ENCODE measurements at places on chromosomes 12 and 14.

DNA sequence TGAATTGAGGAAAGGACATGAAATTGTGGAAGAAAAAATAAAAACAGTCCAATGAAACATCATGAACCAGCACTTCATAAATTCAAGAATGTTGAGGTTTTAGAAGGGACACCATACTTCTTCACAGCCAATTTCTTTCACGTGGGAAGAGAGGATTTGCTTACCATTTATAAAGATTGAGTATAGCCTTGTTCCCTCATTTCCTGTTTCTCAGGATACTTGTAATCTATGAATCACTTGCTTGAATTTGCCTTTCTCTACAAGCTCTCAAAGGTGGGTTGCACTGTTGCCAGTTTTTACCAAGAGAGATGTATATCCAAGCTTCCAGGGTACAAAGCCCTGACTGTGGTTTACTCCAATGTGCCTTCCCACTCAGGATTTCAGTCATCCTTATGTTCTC, 116.1 kb downstream of the DUSP6 start:
- no peak for DNase-seq

DNA sequence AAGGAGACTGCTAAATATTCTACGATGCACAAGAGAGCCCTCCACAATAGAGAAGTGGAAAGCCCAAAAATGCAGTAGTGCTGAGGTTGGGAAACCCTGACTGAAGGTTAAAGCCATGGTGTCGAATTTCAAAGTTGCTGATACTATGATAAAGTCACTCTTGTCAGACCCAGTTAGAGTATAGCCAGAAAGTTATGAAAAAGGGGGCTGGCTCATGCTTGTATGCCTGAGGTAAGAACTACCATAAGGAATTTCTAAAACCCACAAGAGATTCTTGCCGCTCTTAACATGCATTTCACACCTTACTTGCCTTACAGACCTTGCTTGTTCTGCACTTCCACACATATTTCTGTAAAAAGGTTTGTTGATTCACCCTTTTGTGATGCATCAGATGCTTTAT, 184.6 kb downstream of the SLC6A15 start:
- DNase-seq = no peak

GRCh38 chr14:61889914-61890351, 127.7 kb downstream of the SNAPC1 start:
- peak; percentile 35 for DNase-seq

DNA sequence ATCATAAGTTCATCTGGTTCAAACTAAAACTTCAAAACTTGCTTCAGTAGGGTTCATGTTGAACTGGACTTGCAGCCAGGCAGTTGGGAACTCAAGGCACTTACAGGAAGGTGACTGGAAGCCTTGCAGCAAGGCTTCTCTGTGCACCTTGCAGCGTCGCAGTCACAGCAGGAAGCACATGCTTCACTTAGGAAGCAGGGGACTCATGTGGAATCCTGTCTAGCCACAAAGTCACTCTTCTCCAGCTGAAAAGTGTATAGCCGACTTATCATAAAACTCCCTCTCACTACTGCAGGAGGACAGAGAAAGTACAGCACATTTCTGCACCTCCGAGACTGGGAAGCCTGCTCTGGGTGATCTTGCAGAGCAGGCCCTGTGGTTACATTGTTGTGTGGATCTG, 114.0 kb upstream of the PRB2 start:
- DNase-seq = no peak

GRCh38 chr14:93337143-93337753, 4.4 kb upstream of the BTBD7 start:
- DNase-seq = no peak

DNA sequence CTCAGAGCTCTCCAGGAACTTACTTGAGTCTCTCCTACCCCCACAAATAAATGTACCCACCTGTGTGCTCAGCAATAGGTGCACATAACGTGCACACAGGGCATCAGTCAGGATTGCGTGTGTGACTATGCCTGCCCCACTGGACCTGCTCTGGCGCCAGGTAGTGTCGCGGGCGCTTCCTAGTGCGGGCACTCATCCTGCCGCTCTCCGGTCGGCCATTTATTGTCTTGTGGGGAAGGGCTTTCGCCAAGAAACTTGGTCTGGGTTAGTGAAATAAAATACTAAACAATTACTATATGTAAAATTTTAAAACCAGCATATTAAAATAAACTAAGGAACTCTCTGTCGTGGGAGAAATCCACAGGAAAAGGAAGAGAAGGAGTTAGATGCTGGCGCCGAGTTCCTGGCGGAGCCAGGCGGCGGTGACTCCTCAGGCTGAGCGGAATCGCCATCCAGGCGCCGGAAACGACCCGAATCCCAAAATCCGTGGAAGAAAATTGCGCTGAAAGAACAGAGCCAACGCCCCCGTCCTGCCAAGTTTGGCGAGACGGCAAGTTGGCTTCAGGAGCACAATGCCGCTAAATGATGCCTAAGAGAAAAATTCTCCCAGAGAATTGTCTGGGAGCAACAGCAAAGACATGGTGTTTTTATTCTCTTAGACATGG, 7.9 kb upstream of the HOXC13 start:
- no peak for DNase-seq

DNA sequence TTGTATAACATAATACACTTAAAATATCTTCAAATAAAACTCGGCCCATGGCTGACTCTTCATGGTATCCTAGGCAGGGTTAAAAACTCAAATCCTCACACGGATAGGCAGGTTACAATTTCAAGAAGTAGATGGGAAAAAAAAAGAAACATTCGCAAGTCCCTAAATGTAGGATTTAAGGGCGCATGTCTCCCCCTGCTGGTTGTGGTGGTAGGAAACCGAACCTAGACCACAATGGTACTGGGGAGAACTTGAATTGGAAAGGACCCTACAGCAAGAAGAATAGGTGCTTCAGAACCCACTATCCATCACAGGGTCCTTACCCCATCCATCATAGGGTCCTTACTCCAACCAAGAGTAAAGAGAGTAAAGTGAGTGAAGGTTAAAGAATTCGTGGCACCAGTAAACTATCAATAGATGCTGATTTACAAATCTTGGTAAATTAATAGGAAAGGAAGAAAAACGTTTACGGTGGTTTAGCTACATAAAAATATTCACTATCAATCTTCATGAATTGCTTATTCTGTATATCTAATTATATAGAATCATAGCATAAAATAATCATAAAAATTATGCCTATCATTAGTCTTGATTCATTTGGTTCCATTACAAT, 3.3 kb upstream of the CIPC start:
- peak; percentile 60 for DNase-seq

DNA sequence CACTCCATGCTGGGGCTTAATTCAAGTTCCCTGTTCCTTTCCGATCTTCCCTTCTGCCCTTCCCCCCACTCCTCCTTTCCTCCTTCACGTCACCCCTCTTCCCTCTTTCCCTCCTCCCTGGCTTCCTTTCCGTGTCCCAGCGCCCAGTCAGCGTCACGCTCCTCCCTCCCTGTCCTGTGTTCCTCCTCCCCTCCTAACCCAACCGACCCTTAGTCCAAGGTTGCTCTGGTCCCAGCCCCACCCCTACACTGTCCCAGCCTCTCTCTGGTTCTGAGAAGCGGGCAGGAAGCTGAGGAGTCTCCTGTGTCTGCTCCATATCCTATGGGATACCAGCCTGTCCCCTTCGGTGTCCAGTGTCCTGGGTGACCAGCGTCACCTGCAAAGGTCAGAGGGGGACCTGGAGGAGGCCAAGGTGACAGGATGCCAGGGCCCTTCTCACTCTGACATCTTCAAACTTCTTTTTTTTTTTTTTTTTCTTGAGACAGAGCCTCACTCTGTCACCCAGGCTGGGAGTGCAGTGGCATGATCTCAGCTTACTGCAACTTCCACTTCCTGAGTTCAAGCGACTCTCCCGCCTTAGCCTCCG, 56.2 kb upstream of the TSPAN9 start:
- DNase-seq = no peak

- no peak for DNase-seq
Observed at GRCh38 chr12:106239241-106239950, 8.4 kb downstream of the CKAP4 start.

- DNase-seq = no peak
Observed at GRCh38 chr12:26226122-26226521, 30.7 kb downstream of the SSPN start.

DNA sequence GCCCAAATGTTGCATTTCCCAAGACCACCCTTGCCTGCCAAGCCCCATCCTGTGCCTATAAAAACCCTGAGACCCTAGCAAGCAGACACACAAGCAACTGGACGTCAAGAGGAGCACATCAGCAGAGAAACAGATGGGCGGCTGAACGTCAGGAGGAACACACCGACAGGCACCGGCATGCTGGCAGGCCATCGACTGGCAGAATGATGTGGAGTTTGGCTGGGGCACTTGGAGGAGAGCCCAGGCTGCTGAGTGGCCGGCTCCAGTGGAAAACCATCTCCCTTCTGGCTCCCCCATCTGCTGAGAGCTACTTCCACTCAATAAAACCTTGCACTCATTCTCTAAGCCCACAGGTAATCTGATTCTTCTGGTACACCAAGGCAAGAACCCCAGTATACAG, 130.1 kb downstream of the SLC41A2 start:
- DNase-seq = no peak

DNA sequence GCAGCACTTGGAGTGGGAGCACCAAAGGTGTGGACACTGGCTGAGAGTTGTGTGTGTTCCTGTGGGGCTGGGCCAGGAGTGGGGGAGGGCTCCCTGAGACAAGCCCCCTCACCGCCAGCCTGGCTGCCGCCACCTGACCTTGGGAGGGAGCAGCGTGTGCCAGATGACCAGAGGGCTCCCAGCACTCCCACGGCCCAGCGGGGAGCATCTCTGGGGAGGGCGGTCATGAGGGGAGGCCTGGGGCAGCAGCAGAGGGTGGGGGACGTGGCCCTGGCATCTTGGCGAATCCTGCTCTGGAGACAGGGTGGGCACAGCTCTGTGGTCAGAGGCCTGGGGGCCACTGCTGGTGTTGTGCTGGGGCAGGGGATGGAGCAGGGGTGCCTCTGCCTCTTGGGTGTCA, 10.7 kb downstream of the CEP170B start:
- no peak for DNase-seq

DNA sequence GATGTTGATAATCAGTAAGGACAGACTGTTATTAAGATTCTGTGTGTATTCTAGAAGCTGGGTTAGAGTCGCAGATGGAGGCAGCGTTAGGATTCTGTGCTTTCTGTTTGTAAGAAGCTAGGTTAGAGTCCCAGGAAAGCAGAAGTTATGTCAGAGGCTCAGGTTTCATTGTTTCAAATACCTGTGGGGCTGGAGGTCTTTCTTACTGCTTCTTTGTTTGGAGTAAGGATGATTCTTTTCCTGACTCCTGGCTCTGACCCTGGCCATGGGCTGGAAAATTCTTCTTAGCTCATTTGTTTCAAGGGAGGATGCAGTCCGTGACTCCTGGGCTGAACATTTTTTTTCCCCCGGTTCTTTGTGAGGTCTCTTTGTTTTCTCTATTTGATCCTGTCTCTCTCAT, 5.2 kb downstream of the MUCL1 start:
- DNase-seq = no peak

DNA sequence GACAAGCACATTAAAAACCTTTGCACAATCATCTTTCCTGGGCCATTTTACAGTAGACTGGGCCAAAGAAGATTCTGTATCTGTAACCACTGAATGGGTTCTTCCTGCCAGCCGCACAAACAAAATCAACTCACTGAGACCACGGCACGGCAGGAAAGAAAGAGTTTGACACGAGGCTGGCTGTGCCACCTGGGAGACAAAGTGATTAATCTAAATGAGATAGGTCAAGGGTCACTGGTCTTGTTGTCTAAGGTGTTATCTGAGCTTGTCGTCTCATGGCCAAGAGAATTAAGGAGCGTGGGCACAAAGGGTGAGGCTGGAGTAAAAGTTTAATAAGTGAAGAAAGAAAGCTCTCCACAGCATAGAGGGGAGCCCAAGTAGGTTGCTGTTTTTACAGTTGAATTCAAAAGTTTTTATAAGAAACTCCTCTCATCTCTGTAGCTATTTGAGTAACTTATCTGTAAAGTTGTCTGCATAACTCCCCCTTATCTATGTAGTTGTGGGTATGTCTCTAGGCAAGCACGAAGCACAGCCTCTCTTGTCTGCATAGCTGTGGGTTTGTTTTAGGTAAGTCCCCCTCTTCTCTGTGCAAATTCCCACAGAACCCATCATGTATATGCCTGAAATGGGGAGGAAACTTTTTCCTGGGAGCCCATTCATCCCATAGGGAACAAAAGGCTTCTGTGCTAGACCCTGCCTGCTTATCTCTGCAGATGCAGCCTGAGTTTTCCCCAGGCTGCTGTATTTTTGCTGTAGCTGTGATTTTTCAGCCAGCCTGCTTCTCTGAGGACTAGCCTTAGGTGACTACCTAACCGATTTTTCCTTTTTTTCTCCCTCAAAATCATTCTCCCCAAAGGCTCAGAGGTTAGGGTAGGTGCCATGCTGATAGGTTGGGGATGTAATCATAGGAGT, 1314.6 kb upstream of the TMEM132C start:
- no peak for DNase-seq
